ENCODE measurements at places on chromosomes 2 and 18.

- DNase-seq = no peak
Measured at GRCh38 chr2:28391564-28392296, 928 bp upstream of the FOSL2 start.

GRCh38 chr2:173858291-173858731, 106.9 kb downstream of the SP3 start:
- no peak for DNase-seq

GRCh38 chr18:13452388-13452811, 233.8 kb downstream of the LDLRAD4 start:
- no peak for DNase-seq

DNA sequence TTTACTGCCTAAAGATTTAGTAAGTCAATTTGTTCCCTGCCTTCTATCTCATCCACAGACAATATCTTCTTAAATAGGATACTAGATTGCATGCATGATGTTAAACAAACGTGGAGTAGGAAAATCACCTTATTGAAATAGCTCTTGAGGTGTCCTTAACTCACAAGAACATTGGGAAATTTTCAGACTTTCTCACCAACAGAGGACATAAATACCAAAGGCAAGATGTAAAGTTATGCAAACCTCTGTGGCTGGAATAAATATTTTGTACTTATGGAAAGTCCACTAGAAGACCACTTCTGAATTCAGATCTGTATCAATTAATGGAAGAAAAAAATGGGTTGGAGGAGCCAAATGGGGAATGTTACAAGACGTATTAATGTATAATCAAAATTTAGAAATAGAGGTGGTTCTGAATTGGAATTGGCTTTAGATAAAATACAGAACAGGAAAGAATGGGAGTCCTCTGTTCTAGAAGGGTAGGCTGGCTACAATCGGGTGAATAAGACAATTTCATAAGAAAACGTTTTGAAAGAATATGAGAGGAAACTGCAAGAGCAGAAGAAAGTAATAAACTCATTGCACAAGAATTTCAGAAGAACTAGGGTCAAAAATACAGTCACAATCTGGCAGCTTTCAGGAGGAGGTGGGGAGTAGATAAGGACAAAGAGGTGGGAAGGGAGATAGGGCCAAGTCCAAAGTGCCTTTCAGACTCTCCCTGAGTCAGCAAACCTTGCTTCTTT, 69.3 kb upstream of the FN1 start:
- no peak for DNase-seq

GRCh38 chr2:238865744-238866355, 18.0 kb downstream of the TWIST2 start:
- DNase-seq = no peak

DNA sequence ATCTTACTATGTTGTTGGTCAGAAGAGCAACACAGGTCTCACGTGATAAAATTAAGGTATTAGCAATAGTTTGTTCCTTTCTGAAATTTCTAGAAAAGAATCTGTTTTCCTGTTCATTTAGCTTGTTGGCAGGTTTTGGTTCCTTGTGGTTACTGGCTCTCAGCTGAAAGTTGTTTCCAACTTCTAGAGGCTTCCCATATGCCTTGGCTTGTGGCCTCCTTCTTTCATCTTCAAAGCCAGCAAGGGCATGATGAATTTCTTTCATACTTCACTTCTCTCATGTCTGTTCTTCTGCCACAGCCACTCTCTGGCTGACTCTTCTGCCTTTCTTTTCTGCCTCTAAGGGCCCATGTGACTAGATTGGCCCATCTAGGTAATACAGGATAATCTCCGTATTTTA, 193.7 kb downstream of the TRIB2 start:
- DNase-seq = no peak

DNA sequence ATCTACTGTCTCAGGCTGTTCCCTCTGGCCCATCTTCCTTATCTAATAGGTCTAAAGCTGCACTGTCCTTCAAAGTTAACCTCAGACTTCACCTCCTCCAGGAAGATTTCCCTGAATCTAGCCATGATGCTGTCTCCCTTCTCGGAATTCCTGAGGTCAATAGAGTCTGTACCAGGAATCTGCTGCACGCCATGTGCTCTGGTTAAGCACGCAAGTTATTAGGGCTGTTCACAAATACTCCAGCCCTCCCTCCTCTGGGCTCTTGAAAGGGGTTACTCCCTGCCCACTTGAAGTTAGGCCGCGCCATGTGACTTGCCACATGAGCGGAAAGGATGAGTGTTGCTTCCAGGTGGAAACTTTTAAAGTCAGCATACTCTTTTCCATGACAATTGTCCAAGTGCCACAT, 43.6 kb downstream of the MCFD2 start:
- no peak for DNase-seq

DNA sequence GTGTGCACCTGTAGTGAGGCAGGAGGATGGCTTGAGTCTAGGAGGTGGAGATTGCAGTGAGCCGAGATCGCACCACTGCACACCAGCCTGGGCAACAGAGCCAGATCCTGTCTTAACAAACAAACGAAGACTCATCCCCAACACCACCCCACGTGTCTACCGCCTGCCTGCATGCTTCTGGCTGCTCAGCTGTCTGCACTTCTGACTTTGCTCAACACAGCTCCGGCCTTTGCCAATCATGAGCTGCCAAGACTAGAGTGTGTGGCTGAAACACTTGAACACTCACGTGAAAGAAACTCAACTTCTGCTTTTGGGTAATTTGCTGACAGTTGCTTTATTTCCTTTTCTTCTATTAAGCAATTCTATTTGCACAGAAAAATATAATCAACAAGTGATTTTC, 32.1 kb upstream of the SP3 start:
- DNase-seq = no peak

- no peak for DNase-seq
Measured at GRCh38 chr2:106851087-106851874, 34.7 kb downstream of the ST6GAL2 start.

GRCh38 chr2:57776916-57777315, 269.7 kb upstream of the VRK2 start:
- no peak for DNase-seq

Data from T follicular helper cell (primary cell).